ENCODE measurements at places on chromosomes 12 and 14.

DNA sequence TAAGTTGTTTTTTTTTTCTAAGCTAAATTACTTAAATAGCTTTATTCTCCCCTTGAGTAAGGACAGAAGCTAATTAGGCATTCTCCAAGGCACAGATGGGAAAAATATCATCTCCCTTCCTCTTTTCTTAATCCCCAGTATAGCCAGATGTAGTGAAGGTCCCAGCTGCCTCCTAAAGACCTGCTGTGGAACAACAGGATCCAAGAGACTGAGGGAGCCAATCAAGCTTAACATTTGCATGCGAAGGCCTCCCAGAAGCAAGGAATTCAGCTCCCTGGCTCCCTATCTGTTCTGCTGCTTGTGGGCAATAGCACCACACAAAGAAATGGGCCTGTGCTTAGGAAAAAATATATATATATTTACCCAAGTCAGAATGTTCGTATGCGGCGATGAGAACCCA, 255.2 kb downstream of the SYT1 start:
- no peak for DNase-seq

GRCh38 chr14:87233266-87233665, 759.7 kb downstream of the GALC start:
- no peak for DNase-seq

GRCh38 chr12:89370850-89371249, 18.5 kb upstream of the DUSP6 start:
- DNase-seq: no peak

- no peak for DNase-seq
These were observed 50.8 kb downstream of the NTN4 start for GRCh38 chr12:95739561-95740313.

DNA sequence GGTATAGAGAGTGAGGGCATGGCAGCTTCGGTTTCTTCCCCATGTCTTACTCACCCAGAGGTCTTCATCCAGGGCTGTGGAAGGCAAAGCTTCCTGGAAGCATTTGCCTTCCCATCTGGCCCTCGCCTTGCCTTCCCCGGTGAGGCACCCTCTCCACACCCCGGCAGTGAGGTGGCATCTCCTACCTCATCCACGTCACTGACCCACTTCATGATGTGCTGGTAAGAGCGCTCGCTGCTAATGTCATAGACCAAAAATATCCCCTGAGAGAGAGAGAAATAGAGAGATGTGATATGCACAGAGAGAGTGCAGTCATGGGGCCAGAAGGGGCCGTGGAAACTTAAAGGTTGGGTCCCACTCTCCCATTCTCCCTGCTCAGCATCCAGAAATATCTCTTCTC, 8.3 kb upstream of the GPX2 start:
- DNase-seq: no peak

DNA sequence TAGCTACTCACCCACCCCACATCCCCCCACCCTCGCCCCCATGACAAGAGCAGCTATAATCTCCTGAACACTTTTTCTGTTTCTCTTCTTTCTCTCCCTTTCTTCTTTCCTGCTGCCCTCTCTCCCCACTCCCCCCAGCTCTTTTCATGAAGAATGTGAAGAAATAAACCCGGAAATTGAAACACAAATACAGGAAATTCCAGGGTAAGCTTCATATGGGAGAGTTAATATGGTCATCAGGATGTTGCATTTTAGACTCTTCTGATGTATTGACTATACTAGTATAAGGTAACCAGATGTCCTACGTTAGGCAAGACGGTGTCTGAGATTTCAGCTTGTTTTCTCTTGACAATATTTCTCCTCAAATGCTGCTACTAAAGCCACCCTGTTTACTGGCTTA, 41.6 kb upstream of the LRIG3 start:
- DNase-seq: no peak

DNA sequence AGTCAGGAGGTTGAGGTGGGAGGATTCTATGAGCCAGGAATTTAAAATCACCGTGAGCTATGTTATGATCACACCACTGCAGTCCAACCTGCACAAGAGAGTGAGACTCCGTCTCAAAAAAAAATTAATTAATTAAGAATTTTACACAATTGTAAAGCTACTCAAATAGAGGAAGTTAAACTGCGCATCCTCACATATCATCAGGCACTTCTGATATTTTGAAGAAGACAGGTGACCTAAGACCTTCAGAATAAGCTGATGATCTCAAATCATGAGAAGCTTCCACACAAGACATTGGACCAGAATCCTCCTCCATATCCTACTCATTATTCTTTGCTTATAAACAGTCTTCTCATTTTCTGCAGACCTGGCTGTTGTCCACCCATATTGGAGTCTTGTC, 800.9 kb downstream of the TMEM121 start:
- no peak for DNase-seq

GRCh38 chr14:90034156-90034555, 27.6 kb upstream of the KCNK13 start:
- DNase-seq: no peak

GRCh38 chr12:21672146-21672545, 14.5 kb upstream of the LDHB start:
- DNase-seq: no peak

All from CD4-positive, alpha-beta T cell treated with Interleukin-21 for 1 hour (primary cell).